Esophagus squamous epithelium (tissue), 5 donors: ENCODE measurements at places on chromosomes 1 and 21.

DNA sequence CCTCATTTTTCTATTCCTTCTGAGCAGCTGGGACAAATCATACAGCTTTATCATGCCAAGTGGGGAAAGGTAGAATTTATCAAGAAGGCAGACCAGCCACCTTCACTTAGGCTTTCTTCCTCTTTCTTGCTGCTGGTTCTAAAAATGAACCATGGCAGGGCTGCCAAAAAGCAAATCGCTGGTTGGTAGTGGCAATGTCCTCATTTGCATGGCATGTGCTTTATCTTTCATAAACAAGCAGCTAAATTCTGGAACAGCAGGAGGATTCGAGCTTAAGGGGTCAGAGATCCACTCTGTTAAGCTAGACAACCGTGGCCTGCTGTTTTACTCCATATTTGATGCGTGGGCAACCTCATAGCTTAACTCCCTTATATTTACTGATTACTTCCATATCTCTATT, 91.3 kb downstream of the RPE65 start:
- H3K36me3 ChIP-seq = no peaks in the 10 kb centered on the region
- H3K27ac ChIP-seq = peak overlapping the region; percentile 30
- H3K4me1 ChIP-seq = no peaks in the 10 kb centered on the region
- H3K27me3 ChIP-seq = no peaks in the 10 kb centered on the region
- DNase-seq = no peak
- H3K4me3 ChIP-seq = no peak overlapping the region

GRCh38 chr21:43605320-43606215, 53.7 kb downstream of the HSF2BP start:
- no peak overlapping the region for H3K4me3 ChIP-seq
- H3K4me1 ChIP-seq = no peaks in the 10 kb centered on the region
- H3K27ac ChIP-seq = no peak overlapping the region
- no peaks in the 10 kb centered on the region for H3K27me3 ChIP-seq
- no peak for DNase-seq

DNA sequence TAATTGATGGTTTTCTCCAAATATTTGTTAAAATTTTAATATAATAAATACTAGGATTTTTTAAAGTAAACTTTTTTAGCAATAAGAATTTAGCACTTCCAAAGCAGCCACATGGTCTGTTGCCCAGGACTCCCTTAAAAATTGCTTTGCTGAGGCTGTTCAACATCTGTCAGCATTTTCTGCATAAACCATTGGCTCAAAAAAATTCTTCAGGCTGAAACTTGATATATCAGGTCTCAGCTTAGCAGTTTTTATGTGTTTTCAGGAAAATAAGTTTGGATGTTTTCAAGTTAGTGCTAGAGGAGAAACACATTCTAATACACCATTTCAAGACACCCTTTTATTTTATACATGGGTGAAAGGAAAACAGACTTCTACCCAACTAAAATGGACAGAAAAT, 69.1 kb upstream of the C1orf105 start:
- no peaks in the 10 kb centered on the region for H3K27me3 ChIP-seq
- no peak overlapping the region for H3K27ac ChIP-seq
- H3K4me1 ChIP-seq = peaks cover 6% of the 10 kb centered on the region
- no peak overlapping the region for H3K4me3 ChIP-seq

DNA sequence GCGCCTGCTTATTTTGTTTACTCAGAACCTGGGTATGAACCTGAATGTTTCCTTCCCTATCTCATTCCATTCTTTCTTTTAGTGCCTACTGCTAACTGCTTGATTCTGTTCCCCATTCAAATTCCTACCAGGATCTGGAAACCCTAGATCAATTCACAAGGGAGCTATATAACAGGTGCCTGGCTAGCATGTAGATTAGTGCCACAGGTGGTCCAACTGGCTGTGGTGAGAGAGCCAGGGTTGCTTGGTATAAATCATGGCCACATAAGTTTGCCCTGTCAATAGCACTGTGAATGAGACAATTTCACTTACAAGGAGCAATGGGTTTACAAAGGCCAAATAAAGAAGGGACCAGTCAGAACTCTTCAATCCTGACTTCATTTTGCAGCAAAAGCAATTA, 6.6 kb upstream of the PRPF38B start:
- H3K27ac ChIP-seq = no peak overlapping the region
- H3K4me3 ChIP-seq = no peak overlapping the region
- no peaks in the 10 kb centered on the region for H3K36me3 ChIP-seq

GRCh38 chr1:40357625-40358024, 15.9 kb upstream of the SMAP2 start:
- H3K4me3 ChIP-seq = no peak overlapping the region
- DNase-seq = no peak
- H3K4me1 ChIP-seq = no peaks in the 10 kb centered on the region
- no peaks in the 10 kb centered on the region for H3K27me3 ChIP-seq
- H3K27ac ChIP-seq = no peak overlapping the region

DNA sequence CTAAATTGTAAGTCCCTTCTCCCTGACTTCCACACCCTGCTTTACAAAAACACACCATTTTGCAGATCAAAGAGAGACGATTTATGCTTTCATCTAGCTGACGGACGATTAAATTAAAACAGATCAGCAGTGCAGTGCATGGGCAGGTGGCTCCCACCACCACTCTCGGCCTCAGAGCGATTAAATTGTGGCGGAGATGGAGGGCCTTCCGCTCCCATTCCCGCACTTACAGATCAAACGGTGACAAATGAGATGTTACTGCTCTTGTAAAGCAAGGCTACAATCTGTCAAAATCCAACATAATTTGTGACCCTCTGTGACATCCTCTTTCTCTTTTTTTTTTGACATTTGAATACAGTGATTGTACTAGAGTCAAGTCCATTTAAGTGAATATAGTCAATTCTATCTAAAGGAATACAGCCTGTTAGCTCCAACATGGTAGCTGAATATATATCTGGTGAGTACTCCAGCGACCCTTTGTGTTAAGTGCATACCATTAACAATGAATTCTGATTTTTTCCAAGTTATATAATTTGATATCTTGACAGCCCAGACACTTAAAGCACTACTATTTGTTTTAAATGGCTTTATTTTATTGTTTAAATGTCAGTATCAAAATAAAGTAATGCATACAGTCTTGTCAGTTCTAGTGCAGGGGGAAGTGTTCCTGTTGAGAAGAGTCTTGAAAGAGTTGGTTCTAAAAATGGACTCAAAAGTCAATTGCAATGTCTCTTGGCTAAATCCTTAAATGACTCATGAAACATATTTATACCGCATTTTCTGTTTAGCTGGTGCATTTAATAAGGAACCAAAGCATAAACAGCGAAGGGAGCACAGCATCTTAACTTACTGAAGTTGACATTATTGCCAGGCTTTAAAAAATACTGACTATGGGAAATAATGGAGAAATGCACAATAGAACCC, 109.0 kb downstream of the ESRRG start:
- no peak for DNase-seq
- no peak overlapping the region for H3K4me3 ChIP-seq
- H3K36me3 ChIP-seq = no peaks in the 10 kb centered on the region
- H3K27me3 ChIP-seq = no peaks in the 10 kb centered on the region
